ENCODE measurements at places on chromosomes 6 and 20.

DNA sequence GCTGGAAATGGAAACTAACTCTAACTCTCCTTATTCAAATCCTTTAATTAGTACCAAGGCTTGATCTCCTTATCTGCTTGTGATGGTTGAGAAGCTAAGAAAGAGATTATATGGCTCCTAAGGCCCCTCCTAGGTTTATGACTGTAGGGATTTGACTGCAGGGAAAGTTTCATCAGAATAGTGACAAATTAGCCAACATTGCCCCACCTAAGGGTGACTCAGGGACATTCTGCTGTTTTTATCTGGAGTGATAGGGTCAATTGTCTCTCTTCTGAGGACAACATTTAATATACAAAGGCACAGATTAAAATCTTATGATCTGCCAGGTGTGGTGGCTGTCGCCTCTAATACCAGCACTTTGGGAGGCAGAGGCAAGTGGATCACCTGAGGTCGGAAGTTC, 138.1 kb upstream of the MARCKS start:
- DNase-seq: no peak

DNA sequence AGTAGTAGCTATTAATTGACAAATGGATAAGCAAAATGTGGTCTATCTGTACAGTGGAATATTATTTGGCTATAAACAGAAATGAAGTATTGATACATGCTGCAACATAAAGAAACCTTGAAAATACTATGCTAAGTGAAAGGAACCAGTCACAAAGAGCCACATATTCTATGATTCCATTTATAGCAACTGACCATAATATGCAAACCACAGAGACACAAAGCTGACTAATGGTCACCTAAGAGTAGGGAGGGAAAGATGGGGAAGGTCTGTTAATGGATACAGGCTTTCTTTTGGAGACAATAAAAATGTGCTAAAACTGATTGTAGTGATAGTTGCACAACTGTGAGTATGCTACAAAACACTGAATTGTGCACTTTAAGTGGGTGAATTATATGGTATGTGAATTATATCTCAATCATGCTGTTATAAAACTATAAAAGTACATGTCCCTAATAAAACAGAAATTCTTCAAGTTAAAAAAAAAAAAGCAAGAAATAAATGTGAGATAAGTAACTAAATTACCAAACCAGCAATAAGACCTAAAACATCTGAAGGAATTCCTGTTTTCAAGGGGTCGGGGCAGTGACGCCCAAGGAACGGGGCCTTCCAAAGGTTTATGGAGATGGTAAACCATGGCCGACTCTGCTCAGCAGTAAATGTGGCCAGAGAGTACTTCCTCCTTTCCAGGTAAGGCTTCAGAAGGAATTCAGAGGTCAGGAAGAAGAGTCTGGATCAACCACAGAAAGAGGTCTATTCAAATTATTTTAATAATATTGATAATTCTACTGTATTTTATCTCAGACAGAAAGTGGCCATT, 75.4 kb downstream of the ARHGAP18 start:
- no peak for DNase-seq

DNA sequence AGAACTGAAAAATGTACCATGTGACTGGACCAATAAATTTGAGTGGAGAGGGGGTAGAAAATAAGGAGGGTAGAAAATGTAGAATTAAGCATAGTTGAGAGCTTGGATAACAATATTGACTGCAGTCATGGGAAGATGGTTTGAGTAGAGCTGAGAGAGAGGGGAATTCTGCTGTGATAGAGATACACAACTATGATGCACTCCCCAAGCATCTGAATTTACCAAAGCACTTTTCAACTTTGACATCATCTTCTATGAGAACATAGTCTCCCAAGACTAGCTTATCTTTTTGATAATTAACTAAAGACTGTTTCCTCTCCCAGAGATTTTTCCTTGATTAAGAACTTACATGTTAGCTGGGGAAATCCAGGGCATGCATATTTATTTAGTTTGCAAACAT, 103.1 kb downstream of the TNFRSF21 start:
- no peak for DNase-seq

GRCh38 chr6:151073146-151073545, 166.6 kb upstream of the AKAP12 start:
- no peak for DNase-seq

- DNase-seq: peak; percentile 2
These were observed 251.4 kb downstream of the DOK5 start for GRCh38 chr20:54726687-54727300.

GRCh38 chr6:133973109-133973971, 20.3 kb downstream of the TBPL1 start:
- peak; percentile 72 for DNase-seq

DNA sequence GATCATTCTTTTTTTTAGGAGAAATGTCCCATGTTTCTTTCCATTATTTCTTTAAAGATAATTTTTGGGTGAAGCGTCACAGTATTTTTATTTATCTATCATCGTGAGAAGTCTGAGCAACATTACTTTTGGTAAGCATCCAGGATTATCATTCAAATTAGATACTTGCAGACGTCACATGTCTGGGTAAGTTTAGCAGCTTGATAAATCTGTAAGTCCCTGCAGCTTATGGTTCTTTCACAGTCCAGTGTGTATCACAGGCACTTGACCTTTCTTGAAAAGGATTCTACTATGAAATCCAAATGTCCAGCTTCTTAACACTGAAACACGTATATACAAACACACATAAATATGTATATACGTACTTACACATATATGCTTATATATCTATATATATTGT, 359.4 kb downstream of the ESR1 start:
- no peak for DNase-seq

DNA sequence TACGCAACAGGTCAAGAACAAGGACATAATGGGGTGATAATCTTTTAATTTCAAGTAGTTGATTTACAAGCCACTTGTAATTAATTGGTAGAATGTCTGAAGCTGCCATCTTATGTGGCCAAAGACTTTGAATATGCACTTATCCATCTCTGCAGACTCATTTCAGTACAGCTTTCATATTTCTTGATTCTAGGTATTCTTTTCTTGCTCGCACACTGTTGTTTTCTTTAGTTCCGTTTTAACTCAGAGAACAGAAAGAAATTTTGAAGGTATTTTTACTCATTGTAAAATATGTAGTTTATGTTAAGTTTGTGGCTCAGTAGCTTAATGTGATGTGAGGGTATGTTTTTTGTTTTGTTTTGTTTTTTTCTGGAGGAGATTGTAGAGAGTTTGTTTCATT, 73.9 kb downstream of the UBR2 start:
- no peak for DNase-seq

- DNase-seq: no peak
These were observed 143.8 kb upstream of the LAMA2 start for GRCh38 chr6:128739112-128739511.

DNA sequence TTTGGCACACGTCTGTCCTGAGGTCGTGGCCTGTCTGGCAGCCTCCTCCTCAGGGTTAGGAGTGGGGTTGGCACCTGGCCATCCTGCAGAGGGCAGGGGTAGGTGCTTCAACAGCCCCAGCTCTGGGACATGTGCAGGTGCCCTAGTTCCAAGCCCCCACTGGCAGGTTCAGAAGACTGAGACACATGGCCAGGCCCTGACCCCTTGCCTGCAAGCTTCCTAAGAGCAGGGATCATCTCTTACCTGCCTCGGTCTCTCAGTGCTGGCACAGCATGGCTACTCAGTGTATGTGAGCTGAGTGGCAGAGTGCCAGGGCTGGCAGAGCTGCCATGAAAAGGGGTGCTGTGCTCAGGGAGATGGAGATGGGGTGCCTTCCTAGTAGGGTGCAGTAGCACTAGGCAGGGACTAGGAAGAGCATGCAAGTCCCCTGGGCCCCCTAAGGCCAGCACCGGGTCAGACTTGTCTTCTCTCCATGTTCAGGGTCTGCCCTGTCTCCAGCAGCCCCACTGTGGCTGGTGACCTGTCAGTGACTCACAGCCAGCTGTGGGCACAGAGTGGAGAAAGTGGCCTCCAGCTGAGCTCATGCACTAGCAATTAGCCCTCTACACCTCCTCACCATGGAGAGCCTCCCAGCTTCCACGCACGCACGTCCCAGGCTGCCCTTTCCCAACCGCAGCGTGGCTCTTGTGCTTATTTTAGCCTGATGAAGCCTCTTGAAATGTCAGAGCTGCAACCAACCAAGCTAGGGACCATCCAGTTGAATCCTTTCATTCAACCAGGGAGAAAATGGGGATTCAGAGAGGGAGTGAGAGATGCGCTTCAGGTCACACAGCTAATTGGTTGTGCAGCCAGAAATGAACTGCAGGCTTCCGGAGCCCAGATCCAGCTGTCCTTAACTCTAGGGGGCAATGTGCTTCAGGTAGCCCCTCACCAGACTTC, 116.6 kb downstream of the MRPL14 start:
- no peak for DNase-seq

- no peak for DNase-seq
These were observed 78.3 kb downstream of the KIF6 start for GRCh38 chr6:39646751-39647420.

GRCh38 chr6:79964607-79965081, 17.3 kb upstream of the ELOVL4 start:
- DNase-seq: no peak

GRCh38 chr6:20408851-20409250, 7.2 kb downstream of the E2F3 start:
- DNase-seq: no peak

DNA sequence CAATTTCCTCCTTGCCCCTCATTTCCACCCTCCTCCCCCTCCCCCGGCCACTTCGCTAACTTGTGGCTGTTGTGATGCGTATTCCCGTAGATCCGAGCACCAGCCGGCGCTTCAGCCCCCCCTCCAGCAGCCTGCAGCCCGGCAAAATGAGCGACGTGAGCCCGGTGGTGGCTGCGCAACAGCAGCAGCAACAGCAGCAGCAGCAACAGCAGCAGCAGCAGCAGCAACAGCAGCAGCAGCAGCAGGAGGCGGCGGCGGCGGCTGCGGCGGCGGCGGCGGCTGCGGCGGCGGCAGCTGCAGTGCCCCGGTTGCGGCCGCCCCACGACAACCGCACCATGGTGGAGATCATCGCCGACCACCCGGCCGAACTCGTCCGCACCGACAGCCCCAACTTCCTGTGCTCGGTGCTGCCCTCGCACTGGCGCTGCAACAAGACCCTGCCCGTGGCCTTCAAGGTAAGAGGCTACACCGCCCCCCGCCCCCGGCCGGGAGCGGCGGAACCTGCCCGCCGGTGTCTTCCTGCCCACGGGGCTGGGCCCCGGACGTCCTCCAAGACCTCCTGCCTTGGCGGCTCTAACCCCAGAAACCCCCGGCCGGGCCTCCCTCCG, 44.9 kb upstream of the SUPT3H start:
- no peak for DNase-seq

DNA sequence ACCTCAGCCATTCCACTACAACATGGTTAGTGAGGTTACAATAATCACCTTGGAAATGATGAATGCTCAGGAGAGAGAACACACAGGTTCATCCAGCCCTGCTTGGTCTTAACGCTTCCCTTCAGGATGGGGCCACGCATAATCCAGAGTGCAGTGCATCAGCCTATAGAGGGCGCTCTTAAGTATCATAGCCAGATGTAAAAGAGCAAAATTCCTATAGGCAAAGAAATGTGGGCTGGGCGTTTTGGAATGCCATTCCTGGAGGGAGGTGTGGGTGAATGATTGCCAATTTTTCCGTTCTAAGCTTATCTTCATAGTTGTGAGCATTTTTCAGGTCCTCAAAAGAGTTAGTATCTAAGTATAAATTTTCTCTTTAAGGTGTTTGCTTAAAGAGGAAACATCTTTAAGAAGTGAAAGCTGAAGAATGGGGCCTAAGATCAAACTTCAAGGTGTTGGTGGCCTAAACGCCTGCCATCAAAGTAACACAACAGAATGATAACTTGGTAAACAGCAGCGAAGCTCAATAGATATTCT, 1.8 kb downstream of the RIPOR2 start:
- no peak for DNase-seq

- no peak for DNase-seq
These were observed 57.1 kb downstream of the OGFRL1 start for GRCh38 chr6:71345476-71346333.

GRCh38 chr6:19408331-19408730, 428.8 kb upstream of the ID4 start:
- peak; percentile 81 for DNase-seq

- no peak for DNase-seq
These were observed 254.2 kb downstream of the EYA4 start for GRCh38 chr6:133495205-133495903.

DNA sequence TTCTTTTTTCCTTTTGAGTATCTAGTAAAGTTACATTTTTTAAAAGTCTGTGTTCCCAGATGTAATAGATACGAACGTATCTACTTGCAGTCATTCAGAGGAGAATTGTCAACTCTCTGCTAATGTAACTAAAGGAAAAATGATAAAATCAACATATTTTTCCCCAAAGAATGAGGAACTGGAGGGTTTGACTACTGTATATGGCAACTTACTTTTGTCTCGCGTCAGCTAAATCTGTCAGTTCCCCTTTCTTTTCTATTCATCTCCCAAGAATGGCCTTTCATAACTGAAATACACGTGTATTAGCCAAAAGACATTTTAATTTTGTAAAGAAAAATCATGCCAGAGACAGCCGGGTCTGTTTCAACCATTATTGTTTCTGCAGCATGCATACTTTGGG, 5.4 kb downstream of the EYA2 start:
- DNase-seq: no peak

GRCh38 chr6:141252828-141253608, 879.7 kb upstream of the GJE1 start:
- no peak for DNase-seq

DNA sequence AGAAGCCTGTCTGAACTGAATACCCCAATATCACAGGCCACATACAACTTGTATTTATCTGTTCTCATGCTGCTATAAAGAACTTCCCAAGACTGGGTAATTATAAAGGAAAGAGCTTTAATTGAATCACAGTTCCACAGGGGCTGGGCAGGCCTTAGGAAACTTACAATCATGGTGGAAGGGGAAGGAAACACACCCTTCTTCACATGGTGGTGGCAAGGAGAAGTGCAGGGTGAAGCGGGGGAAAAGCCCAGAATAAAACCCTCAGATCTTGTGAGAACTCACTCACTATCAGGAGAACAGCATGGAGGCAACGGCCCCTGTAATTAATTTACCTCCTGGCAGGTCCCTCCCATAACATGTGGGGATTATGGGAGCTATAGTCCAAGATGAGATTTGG, 50.3 kb upstream of the FNDC1 start:
- no peak for DNase-seq

DNA sequence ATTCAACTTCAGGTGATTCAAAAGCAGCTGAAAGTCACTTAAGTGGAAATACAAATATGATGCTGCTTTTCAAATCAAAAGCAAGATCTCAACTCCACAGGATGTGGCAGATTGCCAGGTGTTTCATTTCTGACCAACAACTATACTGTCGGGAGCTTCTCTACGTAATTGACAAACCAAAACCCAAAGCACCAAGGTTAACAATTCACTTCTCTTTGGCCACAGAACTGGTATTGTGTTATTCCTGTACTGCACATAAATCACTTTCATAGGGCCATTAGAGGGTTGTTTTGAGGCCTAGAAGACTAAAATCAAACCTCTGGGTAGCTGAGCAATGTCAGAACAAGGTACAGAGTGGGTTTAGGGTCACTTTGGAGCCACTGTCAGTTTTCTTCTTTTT, 169.7 kb downstream of the HAO1 start:
- no peak for DNase-seq

Measured in NCI-H1694 treated with DMSO at 0.1 percent for 48 hours (cell line).